ENCODE measurements at places on chromosomes 7 and 10.
A peak's percentile ranks its signal among the peaks of the same experiment; 100 is the strongest.

GRCh38 chr7:150641854-150642253 is 9.7 kb upstream of the GIMAP6 start:
- DNase-seq, result no peak

DNA sequence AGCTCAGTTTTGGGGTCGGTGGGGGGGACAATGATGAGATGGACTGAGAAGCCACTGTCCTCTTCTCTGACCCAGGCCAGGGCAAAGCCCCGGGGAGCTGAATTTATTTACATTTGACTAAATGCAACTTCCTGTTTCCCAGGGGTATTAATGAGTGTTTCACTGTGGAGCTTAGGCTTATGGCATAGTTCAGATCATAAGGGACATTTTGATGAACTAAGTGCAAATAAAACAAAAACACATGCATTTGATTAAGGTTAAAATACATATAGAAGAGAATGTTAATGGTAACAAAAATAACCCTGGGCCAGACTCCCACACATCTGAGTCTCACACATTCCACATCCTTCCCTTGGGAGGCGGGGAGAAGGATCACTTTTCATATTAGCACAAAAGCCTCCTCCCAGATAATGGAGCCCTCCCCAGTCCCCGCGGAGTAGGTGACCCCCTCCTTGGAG is 320.6 kb downstream of the FRMD4A start:
- DNase-seq, result no peak

DNA sequence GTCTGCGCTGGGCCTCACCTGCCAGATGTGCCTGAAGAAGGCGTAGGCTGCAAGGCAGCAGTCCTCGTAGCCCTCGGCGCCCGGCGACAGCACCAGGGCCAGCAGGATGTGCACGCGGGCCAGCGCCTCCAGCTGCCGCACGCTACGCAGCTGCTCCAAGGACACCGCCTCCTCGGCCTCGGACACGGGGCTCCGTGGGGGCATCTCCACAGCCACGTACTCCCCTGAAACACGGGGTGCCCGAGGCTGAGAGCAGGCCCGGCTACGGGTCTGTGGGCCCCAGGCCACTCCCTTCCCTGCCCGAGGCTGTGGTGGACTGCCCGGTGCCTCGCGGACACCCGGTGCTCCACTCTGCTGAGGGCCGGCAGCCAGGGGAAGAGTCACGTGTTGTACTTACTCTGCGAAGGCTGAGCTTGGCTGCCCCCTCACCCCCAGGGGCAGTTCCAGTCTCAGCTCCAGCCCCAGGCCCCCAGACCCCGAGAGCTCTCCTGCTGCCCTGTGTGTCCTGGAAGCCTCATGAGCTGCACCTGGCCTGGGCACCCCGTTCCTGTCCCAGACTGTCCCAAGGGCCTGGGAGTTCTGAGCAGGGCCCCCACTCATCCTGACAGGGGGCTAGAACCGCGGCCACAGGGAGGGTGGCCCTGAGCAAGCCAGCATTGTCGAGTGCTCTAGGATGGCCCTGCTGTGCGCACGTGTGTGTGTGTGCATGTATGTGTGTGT is 62.8 kb downstream of the CFAP46 start:
- DNase-seq, result no peak

DNA sequence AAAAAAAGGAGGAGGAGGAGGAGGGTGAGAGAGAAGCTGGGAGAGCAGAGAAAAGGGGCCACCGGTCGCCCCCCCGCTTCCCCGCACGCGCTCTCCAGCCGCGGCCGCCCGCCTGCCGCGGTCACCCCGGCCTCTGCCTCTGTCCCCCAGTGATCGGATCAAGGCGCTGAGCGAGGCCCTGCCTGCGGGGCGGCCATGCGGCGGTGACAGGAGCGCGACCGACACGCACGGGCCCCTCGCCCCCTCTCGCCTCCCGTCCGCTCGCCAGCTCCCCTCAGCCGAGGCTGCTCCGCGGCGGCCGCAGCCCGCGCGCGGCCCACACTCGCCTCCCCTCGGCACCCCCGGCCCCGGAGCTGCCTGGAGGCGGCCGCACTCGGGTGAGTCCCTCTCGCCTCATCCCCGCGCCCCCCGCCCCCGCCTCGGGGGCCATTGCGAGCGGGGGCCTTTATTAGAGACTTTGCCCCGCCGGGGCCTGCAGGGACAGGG is at the start of gene GTF2I:
GTF2I (plus strand) TSS at position 27 of the 486 bp plus-strand sequence. CDS start 31,411 bp downstream, outside the sequence.
- DNase-seq, result peak; percentile 52

GRCh38 chr10:122554131-122555036 is 6.2 kb upstream of the DMBT1 start:
- no peak for DNase-seq

DNA sequence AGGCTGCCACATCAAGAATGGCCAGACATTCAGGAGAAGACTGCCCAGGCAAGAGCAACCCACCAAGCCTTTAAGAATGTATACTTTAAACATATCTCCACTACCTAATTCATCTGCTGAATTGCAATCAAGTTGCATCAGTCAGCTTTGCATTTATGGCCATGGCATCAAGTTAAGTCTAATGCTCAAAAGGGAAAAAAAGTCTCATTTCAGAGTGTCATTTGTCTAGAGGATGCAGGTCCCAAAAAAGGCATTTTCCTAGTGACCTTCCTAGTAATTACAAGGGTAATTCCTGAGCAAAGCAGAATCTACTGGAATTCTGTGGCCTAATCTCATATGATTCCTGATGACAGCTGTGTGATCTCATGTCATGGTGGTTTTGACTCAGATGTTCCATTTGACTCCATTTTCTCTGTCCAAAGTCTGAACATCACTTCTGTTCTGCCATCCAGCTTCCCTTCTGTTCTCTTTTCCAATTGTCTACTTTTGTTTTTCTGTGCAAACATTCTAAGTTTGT is 7.3 kb upstream of the CABCOCO1 start:
- no peak for DNase-seq

- DNase-seq, result no peak
Observed at GRCh38 chr10:61795551-61795950, 105.9 kb upstream of the ARID5B start.

DNA sequence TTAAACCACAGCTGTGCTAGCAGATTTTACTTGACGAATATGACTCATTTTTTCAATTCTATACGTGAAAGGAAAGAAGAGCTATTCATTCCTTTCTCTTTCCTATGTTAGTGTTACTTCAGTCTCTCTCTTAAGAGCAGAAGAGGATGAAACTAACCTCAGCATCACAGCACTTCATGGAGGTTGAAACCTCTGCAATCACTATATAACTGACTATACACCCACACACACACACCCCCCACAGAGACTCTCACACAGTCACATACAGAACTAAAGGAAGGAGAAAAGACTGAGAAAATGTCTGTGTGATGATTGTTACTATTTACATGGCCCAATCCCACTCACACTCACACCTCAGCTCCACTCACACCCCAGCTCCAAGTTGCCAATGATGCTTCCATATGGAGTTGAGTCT is 104.2 kb downstream of the KIF20B start:
- DNase-seq, result peak; percentile 88

- DNase-seq, result peak; percentile 29
Observed at GRCh38 chr10:114550756-114551635, 107.1 kb downstream of the ABLIM1 start.

GRCh38 chr7:90320801-90321494 is at the start of gene FAM237B:
FAM237B (minus strand) TSS chr7:90321304; CDS start chr7:90319748, 1,556 bp downstream.
- DNase-seq, result no peak

DNA sequence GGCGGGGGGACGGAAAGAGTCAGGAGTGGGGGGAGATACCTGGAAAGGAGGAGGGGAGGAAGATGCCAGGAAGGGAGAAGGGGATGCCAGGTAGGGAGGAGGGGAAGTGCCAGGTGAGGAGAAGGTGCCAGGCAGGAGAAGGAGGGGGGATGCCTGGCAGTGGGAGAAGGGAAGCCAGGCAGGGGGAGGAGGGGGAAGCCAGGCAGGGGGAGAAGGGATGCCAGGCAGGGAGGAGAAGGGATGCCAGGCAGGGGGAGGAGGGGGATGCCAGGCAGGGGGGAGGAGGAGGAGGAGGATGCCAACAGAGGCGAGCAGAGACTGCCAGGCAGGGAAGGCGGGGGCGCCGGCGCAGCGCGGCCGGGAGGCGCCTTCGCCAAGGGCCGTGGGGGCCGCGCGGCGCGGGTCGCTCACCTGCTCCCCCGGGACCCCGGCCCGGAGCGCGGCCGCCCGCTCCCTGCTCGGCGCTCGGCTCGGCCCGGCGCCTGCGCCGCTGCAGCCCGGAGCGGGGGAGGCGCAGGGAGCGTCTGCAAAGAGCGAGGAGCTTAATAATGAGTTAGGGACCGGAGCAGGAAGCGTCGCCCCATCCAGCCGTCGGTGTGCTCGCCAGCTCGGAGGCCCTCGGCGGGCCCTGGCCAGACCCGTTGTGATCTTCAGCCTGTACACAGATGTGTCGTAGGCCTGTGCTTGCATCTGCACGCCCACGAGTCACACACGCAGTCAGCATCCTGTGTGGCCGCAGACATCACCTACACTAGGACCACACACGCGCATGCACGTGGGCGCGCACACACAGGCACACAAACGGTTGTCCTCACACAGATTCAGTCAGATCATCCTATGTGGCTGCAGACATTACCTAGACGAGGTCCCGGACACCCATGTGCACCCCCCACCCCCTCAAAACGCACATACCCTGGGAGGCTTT is 28.4 kb upstream of the SMARCD3 start:
- peak; percentile 66 for DNase-seq

GRCh38 chr7:137829337-137829992 is 17.3 kb downstream of the DGKI start:
- DNase-seq, result no peak

DNA sequence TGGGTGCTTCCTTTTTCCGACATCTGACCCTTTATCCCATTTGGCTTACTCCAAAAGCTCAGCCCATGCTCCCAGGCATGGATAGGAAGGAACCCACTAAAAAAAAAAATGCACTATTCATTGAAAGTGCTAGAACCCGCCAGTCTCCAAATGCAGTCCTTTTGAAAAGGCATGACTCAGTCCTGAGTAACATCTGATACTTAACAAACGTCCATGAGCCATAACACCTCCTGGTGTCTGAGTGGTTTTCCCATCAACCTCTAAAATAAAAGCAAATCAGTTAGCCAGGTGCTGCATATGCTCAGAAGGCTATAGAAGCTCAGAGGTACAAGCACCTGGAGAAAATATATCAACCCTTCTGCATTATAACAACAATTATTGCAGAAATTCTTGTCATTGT is 45.0 kb upstream of the CACUL1 start:
- no peak for DNase-seq

GRCh38 chr7:47291461-47292081 is 290.3 kb downstream of the TNS3 start:
- DNase-seq, result peak; percentile 73

DNA sequence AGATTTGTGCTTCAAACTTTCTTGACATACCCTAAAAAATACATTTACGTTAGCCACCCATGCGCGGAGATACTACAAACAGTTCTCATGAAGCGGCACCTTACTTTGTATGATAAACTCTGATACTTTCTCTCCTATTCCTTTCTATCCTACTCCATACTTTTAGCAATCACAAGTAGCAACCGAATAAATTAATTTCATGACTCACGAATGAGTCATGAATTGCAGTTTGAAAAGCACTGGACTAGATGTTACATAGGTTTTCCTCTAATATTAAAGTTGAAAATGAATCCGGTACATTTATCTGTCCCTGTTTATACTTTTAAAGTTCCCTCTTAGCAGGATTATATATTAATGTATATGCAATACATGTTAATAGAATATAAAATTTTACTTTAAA is 67.6 kb downstream of the CUBN start:
- DNase-seq, result no peak

GRCh38 chr7:115135146-115135545 is 213.3 kb downstream of the MDFIC start:
- no peak for DNase-seq

DNA sequence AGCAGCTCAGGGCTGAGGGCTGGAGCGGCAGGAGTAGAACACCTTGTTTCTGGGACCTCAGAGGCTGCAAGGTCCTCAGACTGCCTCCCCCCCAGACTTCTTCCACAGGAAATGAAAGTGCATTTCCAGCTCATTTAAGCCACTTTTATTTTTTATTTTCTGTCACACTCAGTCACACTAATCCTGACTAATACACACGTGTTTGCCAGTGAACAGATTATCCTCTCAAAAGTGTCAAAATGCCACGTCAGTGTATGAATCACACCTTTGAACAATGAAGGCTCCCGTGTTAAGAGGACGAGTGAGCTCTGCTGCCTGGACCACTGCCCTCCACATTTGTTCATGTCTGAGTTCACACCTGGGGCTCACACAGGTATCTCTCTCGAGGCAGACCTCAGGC is 488.5 kb downstream of the DNAJB6 start:
- DNase-seq, result peak; percentile 18

DNA sequence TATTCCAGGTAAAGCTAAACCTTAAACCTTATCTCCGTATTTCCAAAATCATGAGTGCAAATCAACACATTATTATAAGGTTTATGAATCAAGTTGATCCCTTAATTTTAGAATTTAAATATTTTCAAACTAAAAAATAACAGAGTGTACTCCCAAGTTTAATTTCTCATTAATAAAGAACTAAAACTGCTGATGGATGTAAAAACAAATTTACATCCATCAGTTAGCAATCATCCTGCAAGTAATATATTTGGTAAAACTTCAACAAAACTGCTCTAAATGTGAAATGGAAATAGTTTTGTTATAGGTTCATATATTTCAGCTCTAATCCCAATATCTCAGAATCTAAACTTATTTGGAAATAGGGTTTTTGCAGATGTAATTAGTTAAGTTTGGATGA is 71.3 kb upstream of the ZNF804B start:
- no peak for DNase-seq

DNA sequence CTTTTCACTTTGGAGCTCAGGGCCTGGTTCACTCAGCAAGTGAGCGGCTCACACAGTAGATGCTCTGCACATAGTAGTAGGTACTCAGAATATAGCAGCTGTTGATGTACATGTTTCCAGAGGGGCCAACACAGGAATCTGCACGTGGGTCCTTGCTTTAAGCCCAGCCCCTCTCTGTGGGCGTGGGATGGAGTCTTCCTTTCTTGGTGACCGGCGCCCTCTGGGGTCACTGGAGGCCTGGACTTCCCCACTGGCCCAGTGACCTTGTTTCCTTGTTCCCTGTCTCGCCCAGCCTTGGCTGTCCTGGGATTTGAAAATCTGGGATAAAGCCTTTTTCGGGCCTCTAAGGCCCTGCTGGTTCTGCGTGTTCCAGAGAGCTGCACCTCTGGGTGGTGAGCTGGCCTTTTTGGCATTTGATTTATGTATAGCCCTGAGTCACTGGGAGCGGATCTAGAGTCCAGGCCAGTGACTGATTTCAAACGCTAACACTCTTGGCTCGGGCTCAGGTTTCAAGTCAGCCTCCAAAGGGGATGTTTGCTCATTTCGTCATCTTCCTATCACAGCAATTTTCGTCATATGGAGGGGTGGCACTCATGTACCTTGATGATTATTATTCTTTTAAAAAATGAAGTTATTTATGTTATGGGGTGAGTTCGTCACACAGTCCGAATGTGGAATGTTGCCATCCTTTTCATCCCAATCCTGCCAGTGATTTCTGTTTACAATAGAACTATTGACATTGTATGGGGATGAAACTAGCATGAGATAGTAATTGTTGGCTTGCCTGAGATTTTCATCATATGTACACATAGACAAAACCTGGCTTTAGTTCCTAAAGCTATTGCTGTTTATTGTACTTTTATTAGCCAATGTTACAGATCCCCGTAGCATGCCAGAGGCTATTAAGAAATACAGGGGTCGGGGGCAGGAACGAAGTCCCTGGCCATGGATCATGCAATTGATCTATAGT is 65.5 kb downstream of the CUX1 start:
- no peak for DNase-seq

- DNase-seq, result no peak
Observed at GRCh38 chr10:132040046-132040445, 25.7 kb upstream of the JAKMIP3 start.

GRCh38 chr10:78784546-78784945 is 284.2 kb upstream of the ZMIZ1 start:
- DNase-seq, result no peak

- DNase-seq, result no peak
Observed at GRCh38 chr10:85593226-85593772, 773.3 kb downstream of the GRID1 start.
